ENCODE measurements at places on chromosomes 6 and 20.

GRCh38 chr6:93624408-93624807 lies 205.0 kb upstream of the EPHA7 start:
- no peak for DNase-seq

DNA sequence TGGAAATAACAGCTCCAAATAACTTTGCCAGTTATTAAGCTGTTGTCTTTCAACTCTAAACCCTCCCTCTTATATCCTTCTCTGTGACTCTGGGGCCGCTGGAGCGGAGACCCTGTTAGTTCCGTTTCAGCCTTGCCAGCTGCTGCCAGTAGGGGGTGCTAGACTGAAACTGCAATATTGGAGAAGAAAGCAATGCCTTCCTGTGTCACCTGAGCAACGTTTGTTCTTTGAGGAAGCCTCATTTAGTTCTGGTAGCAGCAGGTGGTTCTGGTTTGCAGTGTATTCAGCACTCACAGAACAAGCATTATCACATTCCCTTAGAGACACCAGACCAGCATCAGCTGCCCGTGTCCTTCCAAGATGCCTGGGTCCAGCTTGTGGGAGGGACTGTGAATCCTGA lies 22.9 kb upstream of the JAG1 start:
- DNase-seq, result no peak

GRCh38 chr6:158077676-158078075 lies 90.4 kb downstream of the SERAC1 start:
- no peak for DNase-seq

- DNase-seq, result no peak
Observed at GRCh38 chr6:154606860-154607259, 96.4 kb upstream of the CNKSR3 start.

DNA sequence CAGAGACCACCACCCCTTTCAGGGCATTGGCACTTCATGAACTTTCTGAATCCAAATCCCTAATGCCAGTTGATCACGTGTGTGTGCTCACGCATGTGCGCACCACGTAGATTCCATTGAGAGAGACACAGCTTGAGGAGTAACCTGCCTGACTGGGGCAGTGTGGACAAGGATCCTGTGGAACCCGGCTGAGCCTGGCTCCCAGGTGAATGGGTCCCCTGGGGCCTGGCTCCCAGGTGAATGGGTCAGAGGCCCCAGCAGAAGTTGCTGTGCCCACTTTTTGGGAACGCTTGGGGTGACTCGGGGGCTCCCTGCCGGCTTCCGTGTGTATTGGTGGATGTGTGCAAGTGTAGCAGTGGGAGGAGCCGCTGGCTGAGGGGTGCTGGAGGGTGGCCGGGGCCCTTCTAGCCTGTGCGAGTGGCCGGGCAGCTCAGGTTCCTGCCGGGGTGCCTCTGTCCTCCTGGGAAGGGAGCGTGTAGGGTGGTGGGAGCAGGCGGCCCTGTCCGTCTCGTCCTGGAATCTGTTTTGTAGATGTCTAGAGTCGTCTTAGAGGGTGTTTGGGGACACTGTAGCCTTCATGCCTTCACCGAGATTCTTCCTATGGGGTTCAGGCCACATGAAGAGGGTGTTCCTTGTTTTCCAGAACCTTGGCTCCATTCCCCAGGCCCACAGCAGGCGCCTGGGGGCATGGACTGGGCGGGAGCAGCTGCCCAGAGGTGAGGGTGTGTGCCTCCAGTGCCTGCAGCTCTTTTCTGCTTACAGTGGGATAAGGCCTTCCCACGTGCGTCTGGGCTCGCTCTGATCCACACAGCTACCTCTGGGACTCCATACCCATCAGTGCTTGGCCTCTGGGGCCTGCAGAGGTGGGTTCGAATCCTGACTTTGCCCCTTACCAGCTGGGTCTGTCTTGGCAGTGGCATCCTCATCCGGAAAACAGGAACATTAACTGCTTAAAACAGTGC lies 3.2 kb downstream of the RBM38 start:
- DNase-seq, result no peak

DNA sequence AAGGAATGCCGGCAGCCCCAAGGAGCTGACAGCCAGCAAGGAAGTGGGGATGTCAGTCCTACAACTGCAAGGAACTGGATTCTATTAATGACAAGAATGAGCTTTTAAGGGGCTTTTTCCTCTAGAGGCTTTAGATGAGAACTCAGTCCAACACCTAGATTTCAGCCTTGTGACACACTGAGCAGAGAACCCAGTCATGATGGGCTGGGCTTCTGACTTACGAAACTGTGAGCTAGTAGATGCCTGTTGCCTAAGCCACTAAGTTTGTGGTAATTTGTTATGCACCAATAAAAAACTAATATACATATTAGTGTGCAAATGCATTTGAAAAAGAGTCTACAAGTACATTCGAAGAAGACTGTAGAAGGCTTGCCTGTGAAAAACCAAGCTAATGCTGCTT lies 263.3 kb downstream of the SOX4 start:
- peak; percentile 48 for DNase-seq
